ENCODE measurements at places on chromosomes 3 and 15. TPM values are rescaled to one million over a fixed set of nuclear protein-coding genes. Genes with fewer than 3 reads are reported as not detected.

Gene FGD5
- under 0.01 TPM for total RNA-seq

Gene SLC15A2
- under 0.01 TPM for total RNA-seq

Gene SPG11
- 75.4 TPM for total RNA-seq

Gene TRAIP
- 3.5 TPM for total RNA-seq

Gene HRG
- not detected for total RNA-seq

Gene WDR72
- not detected for total RNA-seq

DNA sequence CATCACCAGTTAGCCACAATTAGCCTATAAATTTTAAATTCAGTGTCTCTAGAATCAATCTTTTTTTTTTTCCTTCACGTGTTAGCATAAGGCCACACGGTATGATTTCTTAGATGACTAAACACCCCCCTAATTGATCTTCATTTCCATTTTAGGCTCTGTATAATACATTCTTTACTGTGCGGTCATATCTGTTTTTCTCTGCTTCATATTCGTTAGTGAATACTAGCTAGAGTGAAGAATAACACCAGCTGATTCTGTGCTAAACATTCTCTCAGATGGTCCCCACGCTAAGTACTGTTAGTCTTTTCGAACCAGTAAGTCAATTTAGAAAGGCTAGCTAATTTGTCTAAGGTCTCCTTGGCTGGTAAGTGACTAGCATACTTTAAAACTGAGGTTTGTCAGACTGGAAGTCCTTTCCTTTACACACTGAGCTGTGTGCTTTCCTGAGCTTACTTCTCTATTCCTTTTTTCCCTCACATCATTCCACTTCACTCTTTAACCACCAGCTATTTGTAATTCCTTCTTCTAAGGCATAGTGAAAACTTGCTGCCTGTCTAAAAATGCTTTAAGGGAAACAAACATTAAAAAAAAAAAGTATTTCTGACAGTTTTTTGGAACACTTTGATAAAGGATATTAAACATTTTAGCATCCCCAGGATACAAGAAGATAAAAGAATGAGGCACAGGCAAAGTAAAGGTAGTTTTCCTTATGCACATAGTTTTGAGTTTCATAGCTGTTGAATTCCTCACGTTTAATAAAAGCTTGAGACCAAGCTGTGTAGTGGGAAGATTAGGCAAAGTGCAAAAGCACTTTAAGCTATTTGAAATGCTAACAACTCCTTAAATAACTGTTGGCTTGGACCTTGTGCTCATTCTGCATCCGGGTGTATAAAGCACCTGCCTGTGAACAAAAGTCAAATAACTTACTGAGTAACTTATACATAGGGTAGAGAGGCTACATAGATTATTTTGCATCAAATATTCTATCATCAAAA lies 17.1 kb downstream of the ZFAND6 start:
- no peak for DNase-seq

- DNase-seq = no peak
These were observed 131.9 kb downstream of the DNAJB8 start for GRCh38 chr3:128334766-128335165.

GRCh38 chr15:51234176-51234927 lies 104.0 kb downstream of the CYP19A1 start:
- no peak for DNase-seq

GRCh38 chr15:88465633-88466224 lies 1.5 kb downstream of the MRPL46 start:
- DNase-seq = peak; percentile 54

DNA sequence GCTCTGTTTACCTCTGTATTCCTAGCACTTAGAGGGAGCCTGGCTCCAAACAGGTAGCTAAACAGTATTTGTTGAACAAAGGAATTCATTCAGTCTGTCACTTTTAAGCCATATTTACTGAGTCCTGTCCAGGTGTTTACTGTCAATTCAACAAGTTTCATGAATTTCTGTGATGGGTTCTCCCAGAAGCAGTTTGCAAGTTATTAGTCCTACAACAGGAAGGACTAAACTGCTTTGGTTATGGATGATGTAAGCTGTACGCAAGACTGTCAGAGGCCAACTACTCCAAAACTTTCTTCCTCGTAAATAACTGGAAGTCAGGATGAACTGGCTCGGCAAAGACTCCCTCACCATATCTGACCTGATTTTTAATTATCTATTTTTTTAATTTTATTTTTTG lies 25.1 kb downstream of the STIMATE start:
- peak; percentile 69 for DNase-seq

DNA sequence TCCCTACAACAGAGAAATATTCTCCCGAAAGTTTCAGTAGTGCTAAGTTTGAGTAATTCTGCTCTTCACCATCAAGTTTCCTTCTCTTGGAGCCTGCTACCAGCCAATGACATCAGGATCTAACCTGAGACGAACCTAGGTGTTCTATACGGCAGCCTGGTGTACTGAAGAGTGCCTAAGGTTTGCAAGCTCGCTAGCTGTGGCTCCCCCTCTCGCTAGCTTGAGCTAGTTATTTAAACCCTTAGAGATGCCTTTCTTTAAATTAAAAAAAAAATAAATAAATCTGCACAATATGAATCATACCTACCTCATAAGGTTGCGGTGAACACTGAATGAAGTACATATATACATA lies 1.4 kb upstream of the COL8A1 start:
- DNase-seq = peak; percentile 51

DNA sequence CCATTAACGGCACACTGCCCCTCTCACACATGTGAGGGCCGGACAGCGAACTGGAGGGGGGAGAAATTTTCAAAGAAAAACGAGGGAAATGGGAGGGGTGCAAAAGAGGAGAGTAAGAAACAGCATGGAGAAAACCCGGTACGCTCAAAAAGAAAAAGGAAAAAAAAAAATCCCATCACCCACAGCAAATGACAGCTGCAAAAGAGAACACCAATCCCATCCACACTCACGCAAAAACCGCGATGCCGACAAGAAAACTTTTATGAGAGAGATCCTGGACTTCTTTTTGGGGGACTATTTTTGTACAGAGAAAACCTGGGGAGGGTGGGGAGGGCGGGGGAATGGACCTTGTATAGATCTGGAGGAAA lies 1.5 kb downstream of the SOX2 start:
- DNase-seq = no peak

DNA sequence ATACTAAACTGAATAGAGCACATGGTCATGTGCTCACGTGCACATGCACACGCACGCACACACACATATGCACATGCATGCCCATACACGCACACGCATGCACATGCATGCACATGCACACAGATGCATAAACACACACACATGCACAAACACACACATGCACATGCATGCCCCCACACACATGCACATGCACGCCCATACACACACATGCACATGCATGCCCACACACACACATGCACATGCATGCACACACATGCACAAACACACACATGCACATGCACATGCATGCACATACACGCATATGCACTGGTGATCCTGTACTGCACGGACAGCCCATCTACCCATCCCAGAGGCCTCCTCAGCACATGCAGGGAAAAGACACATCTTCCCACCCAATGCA lies 426.6 kb downstream of the OCA2 start:
- DNase-seq = no peak

GRCh38 chr3:170953736-170954135 lies 45.3 kb upstream of the EIF5A2 start:
- DNase-seq = no peak
